ENCODE measurements at places on chromosomes 4 and X.
A peak's percentile ranks its signal among the peaks of the same experiment; 100 is the strongest.

GRCh38 chrX:154434394-154435168, 2.4 kb upstream of the GDI1 start:
- no peak for DNase-seq

DNA sequence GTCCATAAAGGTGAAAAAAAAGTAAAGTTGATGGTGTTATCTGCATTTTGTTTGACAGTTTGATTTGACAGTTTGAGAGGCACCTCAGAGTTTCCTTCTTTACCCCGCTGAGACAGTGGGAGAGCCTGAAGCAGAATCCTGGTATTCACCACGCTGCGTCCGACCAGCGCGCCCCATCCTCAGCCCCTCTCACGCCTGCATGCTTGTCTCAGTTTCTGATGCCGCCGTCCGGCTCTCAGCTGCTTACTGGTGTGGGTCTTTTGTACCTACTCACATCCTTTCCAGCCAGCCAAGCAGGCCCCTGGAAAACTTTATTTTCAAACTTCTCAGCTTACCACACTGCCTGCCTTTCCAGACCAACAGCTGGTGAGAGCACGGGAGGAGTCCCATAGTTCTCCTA, 175.2 kb downstream of the DCLK2 start:
- DNase-seq = no peak

DNA sequence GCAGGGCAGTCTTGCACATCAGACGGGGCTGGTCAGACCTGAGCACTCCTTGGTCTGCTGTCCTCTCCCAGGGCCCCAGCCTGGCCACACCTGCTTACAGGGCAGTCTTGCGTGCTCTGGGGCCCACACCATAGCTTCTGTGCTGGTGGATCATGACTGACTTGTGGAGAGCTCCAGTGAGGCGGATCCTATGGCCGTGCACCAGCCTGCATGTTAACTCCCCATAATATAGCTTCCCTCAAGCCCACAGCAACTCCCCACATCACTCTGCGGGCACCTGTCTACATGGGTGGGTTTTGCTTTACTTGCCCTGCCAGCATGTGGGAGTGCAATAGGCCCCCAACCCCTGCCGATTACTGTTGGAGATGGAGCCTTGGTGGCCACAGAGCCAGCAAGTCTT, 8.2 kb upstream of the TMSB15B start:
- no peak for DNase-seq

DNA sequence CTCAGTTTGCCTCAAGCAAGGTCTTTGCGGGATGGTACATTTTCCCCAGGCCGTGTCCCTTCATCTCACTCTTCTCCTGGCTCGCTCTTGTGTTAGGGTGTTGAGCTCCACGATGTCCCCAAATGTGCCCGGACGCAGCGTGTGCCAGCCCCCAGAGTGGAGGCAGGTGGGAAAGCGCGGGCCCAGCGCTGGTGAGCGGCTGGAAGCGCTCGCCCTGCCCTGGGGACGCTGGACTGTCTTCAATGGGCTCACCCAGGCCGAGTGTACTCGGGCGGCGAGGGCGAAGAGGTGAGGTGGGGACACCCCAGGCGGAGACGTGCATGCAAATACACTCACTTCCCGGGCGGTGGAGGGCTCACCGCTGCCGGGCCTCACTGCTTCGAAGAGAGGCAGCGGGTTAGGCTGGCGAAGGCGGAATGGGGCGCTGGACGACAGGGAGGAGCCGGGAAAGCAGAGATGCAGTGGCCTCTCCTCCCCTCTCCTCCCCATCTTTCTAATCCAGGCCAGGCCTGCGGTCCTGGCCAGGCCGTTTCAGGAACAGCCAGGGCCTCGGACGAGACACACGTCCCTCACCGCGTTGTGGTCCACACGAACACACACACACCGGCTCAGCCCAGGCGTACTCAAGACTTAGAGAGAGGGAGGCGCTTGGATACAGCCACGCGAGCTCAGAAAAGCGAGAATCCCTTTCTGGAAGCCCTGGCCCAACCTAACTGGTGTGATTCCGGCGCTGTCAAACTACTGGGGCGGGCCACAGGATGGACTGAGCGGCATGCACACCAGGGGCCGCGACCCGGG, 2.2 kb downstream of the NKX6-1 start:
- DNase-seq = no peak

GRCh38 chrX:97027384-97027922, 143.7 kb downstream of the RPA4 start:
- DNase-seq = no peak

DNA sequence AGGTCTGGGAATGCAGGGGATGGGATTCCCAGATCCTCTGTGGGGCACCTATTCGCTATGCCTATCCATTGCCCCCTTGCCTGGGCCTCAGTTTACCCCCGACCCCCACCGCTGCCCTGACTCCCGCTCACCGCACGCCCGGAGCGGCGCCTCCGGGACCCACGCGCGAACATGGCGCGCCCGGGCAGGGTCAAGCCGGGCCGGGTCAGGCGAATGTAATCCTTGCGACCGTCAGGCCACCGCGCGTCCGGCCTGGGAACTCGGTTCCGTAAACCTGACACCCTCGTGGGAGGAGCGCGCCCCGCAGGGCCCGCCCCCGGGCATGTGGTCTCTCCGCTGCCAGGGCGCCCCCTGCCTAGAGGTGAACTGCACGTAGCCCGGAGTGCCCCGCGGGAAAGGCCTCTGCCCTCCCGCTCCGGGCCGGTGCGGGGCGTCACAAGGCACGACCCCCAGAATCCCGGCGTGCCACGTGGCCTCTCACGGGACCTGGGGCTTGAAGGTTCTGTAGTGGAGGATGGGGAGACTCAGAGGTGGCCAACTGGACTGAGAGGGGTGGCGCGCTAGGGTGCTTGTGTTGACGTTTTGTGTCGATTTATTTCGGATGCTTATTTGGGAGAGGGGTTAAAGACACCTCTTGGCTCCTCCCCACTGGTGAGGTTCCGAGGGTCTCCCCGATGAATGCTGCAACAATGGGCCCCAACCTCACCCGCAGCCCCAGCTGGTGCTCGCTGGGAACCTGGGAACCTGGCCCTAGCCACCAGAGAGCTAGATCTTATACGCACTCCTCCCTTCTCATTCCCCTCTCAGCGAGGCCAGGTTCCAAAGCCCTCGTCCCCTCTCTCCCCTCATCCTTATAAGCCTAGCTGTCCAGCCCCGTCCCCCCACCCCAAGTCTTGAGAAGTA, at the start of gene PRICKLE3:
Gene PRICKLE3 (minus strand): TSS at position 249 of the 903 bp plus-strand sequence. CDS start 76 bp downstream, at position 173.
- peak; percentile 75 for DNase-seq

DNA sequence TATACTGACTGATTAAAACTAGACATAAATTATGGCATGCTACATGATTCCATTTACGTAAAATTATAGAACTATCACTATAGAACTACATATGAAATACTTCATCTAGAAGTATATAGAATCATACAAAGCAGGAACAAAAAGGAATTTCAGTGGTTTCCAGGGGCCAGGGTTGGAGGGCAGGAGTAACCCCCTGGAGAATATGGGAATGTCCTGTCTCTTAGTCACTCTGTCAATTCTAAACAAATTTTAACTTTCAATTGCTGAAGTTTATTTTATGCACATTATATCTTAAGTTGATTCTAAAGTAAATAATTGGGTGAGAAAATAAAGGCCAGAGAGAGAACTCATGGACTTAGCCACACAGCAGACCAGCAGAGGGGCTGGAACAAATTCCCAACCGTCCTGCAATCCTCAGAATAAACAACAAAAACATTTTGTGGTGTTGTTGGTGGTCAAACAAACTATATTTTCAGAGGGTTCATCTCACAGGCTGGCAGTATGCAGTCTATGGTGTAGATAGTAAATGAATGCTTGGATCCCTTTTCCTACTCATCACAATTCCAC, 476.9 kb upstream of the SLIT2 start:
- no peak for DNase-seq

DNA sequence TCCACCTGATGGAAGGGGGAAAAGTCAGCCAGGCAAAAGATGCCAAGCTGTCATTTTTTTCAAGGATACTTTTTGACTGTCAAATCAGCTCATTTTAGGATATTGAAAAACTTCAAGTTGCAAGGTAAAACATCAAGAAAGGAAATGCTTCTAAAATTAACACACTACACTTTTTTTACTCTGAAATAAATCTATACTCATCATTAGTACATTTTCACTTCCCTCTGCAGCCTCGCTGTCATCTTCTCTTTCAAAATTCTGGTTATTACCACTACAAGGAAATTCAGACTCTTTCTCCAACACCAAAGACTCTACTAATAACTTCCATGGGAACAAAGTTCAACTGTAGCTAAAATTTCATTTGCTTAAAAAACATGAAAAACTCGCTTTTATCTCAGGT, 41.6 kb downstream of the APBB2 start:
- no peak for DNase-seq

- peak; percentile 6 for DNase-seq
These were observed at the start of gene KLHL13 for GRCh38 chrX:118116713-118117550. KLHL13 (minus strand) TSS chrX:118116810; CDS start chrX:118028473, 88,337 bp downstream.

- DNase-seq = no peak
These were observed 127.5 kb upstream of the BMP3 start for GRCh38 chr4:80903020-80903419.

- DNase-seq = peak; percentile 28
These were observed 1.6 kb downstream of the OTUD4 start for GRCh38 chr4:145178740-145179280.

GRCh38 chrX:63275127-63275526, 76.0 kb downstream of the SPIN4 start:
- peak; percentile 11 for DNase-seq

DNA sequence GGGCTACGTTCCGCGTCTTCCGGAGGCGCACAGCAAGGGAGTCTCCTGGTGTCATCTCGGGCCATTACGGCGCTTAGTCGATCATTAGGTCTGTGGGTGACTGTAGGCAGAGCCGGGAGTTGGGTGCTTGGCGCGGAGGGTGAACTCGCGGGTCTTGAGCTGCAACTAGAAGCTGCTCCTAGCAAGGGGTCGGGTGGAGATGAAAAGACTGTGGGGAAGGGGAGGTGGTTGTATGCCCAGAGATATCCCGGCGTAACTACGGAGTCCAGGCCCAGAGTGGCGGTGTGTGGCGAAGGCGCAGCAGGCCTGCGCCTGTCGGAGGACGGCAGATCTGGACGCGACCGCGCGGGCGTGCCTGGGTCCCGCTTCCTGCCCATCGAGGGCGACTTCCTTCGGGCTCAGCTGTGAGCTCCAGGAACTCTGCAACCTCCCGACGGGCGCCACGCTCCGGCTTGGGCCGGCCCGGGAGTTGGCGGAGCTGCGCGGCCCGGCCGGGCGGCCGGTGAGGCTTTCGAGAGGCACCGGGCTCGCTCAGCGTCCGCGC, 2.7 kb upstream of the NKX3-2 start:
- DNase-seq = no peak

DNA sequence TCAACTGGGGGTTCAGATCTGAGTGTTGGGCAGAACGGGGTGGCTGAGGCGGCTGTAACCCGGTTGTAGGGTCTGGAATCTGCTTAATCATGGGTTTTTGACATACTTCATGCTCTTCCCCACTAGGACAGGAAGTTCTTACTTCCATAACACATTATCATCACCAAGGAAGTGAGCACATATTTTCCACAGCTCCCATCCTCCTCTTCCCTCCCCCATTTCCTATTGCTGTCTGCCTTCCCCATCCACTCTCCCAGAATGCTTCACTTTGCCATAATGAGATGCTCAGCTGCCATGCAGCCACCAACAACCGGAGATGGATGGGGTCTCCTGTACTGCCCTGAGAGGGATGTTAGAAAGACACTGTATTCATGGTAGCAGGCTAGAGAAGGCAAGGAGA, 6.4 kb upstream of the DCUN1D4 start:
- no peak for DNase-seq

DNA sequence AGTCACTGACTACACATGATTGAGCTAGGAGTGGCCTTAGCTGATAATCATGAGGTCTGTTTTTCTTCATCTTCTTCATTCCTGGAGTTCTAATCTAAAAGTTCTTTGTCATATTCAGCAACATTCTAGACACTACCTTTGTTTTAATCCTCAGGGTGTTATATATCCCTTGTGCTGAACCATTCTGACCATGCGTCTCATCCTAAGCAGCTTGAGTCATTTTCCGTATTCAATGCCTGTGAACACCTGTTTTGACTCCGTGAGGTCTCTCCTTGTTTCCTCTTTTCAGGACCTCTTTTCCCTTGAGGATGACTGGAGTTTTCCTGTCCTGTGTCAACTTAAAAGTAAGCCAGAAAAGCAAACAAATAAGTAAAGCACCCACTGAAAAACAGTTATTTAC, 597.9 kb downstream of the GBA3 start:
- no peak for DNase-seq

DNA sequence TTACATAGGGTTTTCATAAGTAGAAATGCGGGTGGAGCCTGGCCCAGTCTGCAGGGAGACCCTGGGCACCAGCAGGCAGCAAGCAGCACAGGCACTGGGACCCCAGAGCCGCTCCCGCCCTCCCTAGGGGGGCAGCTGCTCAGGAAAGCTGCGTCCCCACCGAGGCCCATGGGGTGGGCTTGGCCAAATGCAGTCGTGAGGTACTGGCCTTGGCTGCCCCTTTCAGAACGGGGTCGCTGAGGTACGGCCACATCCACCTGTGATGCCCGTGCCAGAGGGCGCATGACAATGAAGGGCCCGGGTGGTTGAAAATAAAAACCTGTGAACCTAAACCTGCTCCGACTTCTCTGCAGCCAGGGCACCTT, 16.7 kb downstream of the TMEM175 start:
- no peak for DNase-seq

DNA sequence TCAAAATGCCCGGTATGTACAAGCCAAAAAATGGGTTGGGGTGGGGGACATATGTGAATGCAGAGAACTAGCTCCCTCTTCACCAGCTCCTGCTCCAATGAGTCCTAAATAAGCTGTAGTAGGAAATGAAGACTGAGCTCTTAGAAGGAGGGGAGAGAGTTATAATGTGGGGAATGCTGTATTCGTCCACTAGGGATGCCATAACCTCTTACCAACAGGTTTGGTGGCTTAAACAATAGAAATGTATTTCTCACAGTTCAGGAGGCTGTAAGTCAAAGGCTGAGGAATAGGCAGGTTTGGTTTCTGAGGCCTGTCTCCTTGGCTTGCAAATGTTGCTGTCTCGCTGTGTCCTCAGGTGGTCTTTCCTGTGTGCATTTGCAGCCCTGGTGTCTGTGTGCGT, 4.4 kb upstream of the INPP4B start:
- DNase-seq = no peak

GRCh38 chrX:29237972-29238371, 650.7 kb downstream of the IL1RAPL1 start:
- no peak for DNase-seq

- DNase-seq = no peak
These were observed 57.8 kb downstream of the KIAA0232 start for GRCh38 chr4:6840062-6840976.

DNA sequence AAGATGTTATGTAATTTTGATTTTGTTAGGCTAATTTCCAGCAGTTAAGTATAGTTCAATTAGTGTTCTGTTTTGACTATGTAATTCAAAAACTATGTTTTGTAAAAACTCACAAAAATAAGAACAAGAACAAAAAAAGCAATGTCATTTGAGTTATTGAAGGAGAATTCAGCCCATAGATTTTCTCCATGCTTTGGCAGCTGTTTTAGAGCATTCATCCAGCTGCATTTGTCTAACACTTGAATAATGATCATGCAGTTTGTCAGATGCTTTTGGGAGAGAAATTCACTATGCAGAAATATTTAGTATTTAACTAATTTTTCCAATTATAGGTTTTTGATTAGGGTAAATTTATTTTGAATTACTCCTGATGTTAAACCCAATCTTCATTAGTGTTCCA, 14.2 kb downstream of the CPE start:
- no peak for DNase-seq

GRCh38 chrX:13761606-13762414, 27.3 kb downstream of the OFD1 start:
- DNase-seq = no peak

- DNase-seq = no peak
These were observed 49.1 kb downstream of the TMEM165 start for GRCh38 chr4:55444827-55445226.

- no peak for DNase-seq
These were observed 70.5 kb downstream of the AFF1 start for GRCh38 chr4:87005369-87005689.
